LNCaP clone FGC (cell line): ENCODE measurements at places on chromosomes 6 and 20.

DNA sequence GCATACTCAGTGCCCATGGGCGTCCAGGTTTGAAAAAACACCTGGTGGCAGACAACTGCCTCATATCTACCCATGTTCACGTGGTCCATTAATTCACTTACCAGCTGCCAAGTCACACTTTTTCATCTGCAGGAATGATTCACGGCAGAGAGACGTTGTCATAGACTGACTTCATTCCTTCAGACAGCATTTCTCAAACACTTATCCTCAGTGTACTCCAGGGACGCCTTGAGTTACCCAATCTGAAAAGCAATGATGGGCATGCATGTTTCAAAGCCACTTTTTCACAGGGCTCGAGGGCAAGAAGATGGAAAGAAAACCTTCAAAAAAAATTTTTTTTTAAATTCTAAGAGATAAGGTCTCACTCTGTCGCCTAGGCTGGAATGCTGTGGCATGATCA, 6.0 kb downstream of the MMP24OS start:
- DNase-seq: no peak

DNA sequence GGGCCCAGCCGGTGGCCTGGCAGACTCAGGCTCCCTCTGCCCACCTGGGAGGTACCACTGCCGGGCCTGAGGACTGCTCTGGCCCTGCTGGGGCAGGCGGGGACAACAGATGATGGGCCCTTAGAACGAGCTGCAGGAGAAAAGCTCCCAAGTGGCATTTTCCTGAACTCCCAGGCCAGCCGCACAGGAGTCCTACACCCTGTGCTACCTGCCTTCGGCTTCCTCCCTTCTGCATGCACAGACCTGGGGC, 41.3 kb downstream of the DSTN start:
- DNase-seq: no peak

- no peak for DNase-seq
These were observed 14.0 kb downstream of the KIAA1755 start for GRCh38 chr20:38246357-38247165.

GRCh38 chr6:122330315-122330714, 69.1 kb upstream of the HSF2 start:
- no peak for DNase-seq

GRCh38 chr6:33759887-33760629, 13.4 kb upstream of the IP6K3 start:
- DNase-seq: no peak

GRCh38 chr20:1491860-1492642, 831 bp upstream of the SIRPB2 start:
- DNase-seq: no peak

- no peak for DNase-seq
These were observed 158.7 kb downstream of the TFAP2A start for GRCh38 chr6:10256113-10256690.

DNA sequence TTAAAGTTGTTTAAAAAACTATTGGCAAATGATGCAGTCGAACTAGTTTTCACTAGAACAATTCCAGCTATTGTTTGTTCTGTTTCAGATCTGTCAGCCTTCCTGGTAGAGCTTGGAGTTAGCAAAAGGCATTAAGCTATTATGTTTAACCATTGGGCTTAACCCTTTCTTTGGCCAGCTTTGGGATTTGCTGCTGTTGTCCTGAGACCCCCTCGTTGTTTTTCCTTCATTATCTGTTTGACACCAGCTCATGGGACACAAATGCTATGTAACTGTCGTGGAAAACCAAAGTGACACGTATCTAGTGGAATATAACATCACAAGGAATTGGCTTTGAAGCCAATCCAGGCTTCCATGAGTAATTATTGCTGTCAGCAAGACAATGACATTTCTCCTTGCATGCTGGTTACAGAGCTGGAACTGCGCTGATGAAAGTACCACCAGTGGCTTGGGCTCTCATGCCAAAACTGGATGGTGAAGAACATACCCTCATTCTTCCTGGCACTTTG, 96.0 kb downstream of the EYA2 start:
- DNase-seq: peak; percentile 88

- no peak for DNase-seq
These were observed 106.3 kb downstream of the GFRAL start for GRCh38 chr6:55433446-55434130.

DNA sequence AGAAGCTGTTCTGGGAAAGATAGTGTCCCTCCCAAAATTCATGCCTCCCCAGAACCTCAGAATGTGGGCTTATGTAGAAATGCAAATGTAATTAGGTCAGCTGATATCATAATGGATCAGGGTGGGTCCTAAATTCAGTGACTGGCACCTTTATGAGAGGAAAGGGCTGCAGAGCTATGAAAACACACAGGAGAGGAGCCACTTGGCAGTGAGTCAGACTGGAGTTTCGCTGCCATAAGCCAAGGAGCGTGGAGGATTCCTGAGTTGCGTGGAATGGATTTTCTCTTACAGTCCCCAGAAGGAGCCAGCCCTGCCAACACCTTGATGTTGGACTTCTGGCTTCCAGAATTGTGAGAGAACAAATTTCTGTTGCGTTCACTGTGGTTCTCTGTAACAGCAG, 249.8 kb upstream of the PMEPA1 start:
- DNase-seq: no peak

GRCh38 chr6:116412270-116412669, 41.5 kb downstream of the DSE start:
- no peak for DNase-seq

- DNase-seq: no peak
These were observed 971 bp downstream of the NFKBIE start for GRCh38 chr6:44264154-44265006.

- DNase-seq: no peak
These were observed 129.3 kb downstream of the KLHL32 start for GRCh38 chr6:97053643-97054411.

- no peak for DNase-seq
These were observed 25.0 kb downstream of the ERMARD start for GRCh38 chr6:169776379-169776778.

DNA sequence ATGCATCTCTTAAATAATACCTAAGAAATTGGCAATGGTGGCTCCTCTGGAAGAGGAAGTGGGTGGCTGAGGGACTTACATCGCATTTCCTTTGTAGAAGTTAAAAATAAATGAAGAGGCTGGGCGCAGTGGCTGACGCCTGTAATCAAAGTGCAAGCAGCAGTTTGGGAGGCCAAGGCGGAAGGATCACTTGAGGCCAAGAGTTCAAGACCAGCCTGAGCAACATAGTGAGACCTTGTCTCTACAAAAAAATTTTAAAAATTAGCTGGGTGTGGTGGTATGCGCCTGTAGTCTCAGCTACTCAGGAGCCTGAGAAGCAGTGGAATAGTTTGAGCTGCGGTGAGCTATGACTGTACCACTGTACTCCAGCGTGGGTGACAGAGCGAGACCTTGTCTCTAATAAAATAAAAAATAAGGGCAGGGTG, 12.2 kb upstream of the NCOA3 start:
- no peak for DNase-seq

- DNase-seq: no peak
These were observed 52.6 kb upstream of the DACT2 start for GRCh38 chr6:168371981-168372711.

DNA sequence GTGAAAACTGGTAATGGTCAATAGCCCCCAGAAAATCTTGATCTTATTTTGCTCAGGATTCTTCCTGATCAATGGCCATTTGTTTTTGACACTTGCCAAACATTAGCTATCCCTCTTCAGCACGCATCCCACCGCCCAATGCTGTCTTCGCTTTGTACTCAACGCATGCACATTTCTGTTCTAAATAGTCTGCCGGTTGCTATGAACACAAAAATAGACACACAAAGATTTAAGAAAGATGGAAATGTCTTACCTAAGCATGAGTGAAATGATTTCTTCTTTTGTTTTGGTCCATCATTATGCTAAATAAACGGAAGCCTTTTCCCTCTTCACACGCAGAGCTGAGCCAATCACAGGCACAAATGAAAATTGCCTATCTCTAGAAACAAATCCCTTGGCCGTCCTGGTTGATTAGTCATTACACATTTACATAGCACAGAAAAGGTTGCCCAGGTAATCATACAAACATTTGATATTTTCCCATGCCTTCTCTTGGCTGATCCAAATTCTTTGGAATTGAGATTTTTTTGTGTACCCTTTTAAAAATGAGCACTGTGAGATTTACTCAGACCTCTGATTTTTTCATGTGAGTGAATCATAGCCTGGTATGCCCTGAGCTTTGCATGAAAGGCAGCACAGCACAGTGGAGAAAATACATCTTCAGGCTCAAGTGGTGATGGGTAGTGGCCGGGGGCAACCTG, 70.5 kb upstream of the FAM184A start:
- no peak for DNase-seq

- no peak for DNase-seq
These were observed 167.4 kb downstream of the SASH1 start for GRCh38 chr6:148509800-148510581.

DNA sequence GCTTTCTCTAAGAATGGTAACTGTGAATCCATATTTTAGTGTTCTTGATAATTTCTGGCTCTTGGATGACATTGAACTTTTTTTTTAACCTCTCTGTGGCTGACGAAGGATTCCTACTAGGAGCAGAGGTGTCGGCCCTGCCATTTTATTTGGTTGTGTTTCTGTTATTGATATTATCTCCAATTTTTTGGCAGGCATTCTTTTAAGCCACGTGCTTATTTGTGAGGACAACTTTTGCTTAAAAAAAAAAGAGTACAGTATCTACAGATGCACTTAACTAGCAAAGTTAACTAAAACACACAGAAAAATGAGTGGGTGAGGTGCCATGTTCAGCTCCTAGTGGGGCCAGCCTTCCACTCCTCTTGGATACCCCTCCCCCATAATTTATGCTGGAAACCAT, 1.1 kb downstream of the FANCE start:
- no peak for DNase-seq

DNA sequence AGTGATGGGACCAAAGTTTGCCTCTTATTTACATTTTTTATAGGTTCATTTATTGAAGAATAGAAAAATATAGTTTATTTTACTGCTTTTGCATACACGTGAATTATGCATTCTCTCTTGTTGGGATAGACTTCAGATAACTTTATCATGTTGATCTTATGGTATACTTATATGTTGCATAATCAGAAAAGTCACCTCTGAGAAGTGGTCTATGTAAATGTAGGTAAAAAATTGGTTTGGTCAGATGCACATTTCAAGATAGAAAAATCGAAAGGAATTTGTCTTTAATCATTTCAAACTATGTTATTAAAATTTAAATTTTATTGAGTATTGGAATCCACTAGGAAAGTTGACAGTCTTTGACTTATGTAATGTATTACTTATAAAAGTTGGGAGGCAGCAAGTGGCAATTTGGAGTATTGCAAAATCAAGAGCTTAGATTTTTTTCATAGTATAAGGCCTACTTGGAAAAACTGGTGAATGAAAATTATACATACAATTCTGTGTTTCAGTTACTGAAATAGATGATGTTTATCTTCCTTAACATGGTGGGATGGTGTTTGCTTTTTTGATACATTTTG, 2.4 kb downstream of the PHF3 start:
- no peak for DNase-seq

DNA sequence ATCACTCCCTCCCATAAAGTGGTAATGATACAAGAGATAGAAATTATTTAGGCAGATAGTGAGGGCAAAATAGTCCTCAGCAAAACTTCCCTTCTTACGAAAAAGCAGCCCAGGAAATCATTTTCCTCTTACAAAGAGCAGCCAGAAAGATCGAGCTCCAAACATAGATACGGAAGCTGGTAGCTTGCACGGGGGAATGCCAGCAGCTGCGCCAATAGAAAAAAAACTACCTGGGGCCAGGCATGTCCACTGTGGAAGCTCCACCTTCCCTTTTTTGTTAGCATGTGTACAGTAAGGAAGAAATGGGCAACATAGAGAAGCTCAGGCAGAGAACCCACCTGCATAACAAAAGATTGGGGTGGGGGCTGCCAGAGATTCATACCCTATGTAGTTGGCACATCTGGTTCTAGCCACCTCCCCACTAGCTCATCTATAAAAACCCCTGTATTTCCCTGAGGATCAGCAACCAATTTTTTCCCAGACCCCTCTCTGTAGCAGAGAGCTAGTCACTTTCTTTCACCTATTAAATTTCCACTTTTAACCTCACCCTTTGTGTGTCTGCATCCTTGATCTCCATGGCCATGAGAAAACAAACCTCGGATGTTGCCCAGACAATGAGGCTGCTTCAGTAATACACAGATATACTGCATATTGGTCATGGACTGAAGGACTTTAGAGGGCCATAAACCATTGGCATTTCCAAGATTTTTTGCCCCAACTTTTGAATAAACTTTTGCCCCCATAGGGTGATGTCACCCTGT, 52.1 kb downstream of the SOD2 start:
- DNase-seq: no peak

DNA sequence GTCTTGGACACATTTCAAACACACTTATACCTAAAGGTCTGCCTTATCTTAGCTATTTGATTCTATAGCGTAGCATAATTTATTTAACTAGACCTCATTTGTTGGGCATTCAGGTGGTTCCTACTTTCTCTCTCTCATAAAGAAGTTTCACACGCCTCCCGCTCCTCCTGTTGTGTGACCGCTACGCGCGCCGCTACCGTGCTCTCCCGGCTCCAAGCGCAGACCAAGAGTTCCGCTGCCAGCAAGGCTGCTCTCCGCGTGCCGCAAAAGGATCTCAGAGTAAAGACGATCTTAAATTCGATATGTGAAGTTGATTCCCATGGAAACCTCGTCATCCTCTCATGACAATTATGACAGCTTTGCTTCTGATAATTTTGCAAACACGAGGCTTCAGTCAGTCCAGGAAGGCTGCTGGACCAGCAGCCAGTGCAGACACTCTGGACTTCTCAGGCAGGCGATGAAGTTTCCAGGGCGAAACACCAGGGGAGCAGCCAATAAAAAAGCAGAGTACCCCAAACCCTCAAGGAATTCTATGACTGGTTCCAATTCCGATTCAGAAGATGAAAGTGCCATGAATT, 20.4 kb downstream of the PRSS16 start:
- DNase-seq: no peak

- no peak for DNase-seq
These were observed 57.2 kb downstream of the EYA4 start for GRCh38 chr6:133298335-133298734.

GRCh38 chr6:143252961-143253360, 192.3 kb downstream of the AIG1 start:
- DNase-seq: no peak

GRCh38 chr20:38673725-38674091, 50.6 kb upstream of the SLC32A1 start:
- no peak for DNase-seq

DNA sequence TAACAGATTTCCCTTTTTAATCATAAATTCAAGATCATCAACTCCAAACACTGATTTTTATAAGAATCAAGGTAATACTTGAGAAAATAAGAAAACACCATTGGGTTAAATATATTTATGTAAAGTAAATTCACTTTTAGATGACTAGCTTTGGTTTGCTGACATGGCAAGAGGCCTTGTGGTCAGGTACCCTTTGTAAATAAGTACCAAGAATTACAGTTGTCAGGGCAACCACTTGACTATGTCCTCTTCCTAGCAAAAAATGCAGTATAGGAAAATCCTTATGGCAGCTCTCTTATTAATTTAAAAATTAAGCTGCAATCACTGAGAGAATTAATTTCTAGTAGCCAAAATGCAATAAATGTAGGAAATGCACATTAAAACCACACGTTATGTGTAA, 153.8 kb downstream of the INSM1 start:
- DNase-seq: no peak

GRCh38 chr6:67210450-67210849, 1424.6 kb upstream of the ADGRB3 start:
- no peak for DNase-seq

GRCh38 chr6:168238159-168238909, 81.2 kb downstream of the DACT2 start:
- DNase-seq: no peak

- DNase-seq: no peak
These were observed 26.6 kb upstream of the ADGRF4 start for GRCh38 chr6:47671777-47672176.

- no peak for DNase-seq
These were observed 566.2 kb upstream of the NOX3 start for GRCh38 chr6:156021746-156022396.
